ENCODE measurements at places on chromosomes 12 and 14.

GRCh38 chr12:30546121-30546520, 149.5 kb downstream of the IPO8 start:
- DNase-seq: no peak

DNA sequence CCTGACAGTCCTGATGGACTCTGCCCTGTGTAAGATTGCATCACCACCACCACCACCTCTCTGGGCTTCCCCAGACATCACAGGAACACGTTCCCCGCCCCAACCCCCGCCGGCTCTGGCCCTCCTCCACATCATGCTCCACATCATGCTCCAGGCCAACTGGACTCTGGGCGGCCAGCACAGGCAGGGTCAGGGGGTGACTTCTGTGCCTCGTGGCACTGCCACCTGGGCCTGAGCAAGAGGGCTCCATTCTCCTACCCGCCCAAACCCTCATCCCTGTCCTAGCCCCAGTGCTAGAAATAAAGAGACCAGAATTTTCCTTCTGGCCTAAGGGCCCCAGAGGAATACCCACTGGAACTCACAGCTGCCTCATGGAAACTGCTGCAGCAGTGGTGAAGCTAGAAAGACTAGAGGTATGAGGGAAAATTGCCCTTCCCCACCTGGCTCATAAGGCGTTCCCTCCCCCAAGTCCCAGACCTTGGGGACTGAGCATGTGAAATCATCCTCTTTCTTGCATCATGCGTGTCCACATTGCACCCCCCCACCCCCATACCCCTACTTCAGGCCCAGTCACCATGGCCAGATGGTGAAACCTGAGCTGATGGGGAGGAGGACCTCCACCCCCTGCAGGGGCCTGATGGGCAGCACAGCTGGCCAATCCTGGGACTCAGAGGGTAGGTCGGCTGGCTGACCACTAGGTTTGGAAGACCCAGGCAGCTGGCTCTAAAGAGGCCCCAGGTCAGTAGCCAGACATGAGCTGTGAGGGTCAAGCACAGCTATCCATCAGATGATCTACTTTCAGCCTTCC, at the start of gene INHBE:
Gene INHBE (plus strand): TSS at position 742 of the 808 bp plus-strand sequence. CDS start 230 bp downstream, outside the sequence.
- DNase-seq: no peak

DNA sequence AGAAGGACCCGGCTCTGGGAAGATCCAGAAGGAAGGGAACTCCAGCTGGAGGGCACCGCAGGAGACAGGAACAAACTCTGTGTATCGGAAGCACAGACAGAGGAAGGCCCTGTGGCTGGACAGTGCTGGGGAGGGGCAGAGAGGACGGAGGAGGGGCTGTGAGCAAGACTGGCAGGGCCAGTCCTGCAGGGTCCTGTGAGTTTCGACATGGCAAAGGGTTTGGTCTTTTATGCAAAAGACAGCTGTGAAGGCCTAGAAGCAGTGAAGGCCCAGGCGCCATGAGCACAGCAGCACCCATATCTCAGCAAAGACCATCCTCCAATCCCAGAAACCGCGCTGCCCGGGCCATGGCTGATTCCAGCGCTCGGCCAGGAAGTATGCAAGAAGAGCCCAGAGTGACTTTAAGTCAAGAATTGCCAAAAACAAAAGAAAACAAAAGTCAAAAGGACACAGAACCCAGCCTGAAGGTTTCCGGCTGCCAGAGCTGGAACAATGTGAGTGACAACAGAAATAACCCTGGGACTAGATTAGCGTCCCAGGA, 126.5 kb downstream of the NCOR2 start:
- no peak for DNase-seq

DNA sequence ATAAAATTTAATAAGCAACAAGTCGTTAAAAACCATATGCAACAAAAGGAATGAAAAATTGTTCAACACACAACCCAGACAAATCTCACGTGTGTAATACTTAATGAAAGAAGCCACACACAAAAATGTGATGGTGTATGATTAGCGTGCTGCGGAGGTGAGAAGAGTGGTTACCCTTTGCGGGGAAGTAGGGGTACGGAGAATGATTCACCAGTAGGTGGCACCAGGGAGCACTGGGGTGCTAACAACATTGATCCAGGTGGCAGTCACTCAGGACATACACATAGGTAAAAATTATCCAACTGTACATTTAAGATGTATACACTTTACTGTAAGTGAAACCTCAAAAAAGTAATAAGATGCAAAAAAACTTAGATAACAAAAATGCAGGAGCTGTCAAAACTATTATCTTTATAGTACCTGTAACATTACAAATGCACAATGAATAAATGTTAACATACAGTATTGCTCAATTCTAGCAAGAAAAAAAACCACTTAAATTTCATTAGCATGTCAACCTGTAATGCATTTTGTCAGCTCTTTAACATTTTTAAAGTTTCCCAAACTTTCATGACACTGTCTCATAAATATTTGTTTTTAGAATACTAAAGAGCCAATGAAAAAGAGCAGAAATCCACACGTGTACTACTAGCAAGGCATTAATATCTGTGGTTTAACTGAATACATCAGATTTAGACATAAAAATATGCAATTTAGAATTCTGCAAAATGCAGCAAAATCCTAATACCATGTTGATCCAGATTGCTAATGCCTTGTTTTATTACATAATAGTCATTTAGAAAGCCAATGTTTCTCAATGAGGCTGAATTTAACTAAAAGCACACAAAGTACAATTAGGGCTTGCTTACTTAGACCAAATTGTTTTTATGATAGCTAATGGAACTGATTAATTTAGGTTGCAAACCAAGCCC, 46.7 kb downstream of the TMCC3 start:
- peak; percentile 29 for DNase-seq

GRCh38 chr14:60723907-60724618, at the start of gene SIX4:
Gene SIX4, minus strand, starts transcription at chr14:60724351. Its CDS starts 277 bp downstream, at chr14:60724074.
- peak; percentile 15 for DNase-seq

DNA sequence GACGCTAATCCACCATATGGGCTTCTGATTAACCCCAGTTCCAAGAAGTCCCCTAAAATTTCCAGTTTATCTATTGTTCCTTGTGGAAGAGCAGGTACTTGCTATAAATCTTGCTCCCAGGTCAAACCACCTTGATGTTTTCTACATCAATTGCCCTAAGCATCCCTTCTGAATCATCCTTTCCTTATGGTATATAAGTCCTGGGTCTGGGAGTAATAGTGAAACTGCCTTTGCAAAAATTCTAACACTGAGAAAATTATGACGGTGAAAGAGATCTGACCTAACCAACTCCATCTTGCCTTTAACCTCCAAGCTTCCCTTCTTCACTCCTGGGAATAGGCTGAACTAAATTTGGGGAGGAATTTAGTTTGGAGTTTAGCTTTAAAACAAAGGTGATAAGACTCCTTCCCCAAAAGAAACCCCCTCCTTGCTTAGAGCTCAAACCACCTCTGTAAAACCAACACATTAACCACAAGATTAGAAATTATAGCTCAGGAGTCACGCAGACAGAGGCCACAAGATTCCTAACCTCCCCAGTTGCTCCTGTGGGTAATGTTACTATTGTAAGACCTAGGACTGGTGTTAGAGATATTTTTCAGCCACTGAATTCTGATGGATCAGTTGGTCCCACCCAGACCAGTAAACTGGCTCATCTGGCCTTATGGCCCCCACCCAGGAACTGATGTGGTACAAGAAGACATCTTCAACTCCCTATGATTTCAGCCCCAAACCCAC, 33.8 kb upstream of the DTX1 start:
- no peak for DNase-seq

DNA sequence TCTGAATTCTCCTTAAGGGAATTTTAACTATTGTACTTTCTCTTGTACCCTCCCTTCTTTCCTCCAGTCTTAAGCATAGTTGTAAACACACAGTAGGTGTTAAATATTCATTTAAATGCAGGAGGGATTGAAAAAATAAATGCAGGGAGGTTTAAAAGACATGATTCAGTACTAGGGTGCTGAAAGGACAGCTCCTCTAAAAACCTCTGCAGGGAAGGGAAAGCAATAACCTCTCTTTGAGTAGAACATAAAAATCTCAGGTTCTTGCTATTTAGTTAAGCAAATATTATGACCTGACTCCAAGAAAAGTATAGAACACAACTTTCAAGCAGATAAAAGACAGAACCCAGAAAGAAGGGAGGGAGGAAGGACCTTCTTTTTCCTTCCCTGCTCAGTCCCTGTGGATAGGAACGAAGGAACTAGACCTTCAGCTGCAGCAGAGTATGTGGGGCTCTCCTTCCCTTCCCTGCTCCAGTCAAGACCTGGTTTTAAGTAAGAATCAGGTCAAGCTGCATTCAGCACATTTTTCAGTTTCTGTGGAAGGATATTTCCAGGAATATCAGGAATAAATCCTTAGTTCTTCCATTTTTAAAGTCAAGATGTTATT, 4.7 kb downstream of the MAP3K9 start:
- no peak for DNase-seq

- no peak for DNase-seq
Observed at GRCh38 chr12:25482625-25483024, 70.5 kb downstream of the LMNTD1 start.

- no peak for DNase-seq
Observed at GRCh38 chr12:50129290-50129689, 17.3 kb downstream of the COX14 start.

DNA sequence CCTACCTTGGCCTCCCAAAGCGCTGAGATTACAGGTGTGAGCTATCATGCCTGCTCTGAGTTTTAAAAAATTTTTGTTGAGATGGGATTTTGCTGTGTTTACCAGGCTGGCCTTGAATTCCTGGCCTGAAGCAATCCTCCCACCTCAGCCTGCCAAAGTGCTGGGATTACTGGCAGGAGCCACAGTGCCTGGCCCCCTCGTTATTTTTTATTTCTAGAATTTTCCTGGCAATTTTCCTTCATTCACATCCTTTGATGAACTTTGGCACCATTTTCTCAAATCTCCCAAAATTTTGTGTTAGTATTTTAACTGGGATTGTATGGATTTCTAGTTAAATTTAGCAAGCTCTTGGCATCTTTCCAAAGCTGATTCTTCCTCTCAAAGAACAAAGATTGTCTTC, 24.6 kb upstream of the SCARB1 start:
- no peak for DNase-seq

DNA sequence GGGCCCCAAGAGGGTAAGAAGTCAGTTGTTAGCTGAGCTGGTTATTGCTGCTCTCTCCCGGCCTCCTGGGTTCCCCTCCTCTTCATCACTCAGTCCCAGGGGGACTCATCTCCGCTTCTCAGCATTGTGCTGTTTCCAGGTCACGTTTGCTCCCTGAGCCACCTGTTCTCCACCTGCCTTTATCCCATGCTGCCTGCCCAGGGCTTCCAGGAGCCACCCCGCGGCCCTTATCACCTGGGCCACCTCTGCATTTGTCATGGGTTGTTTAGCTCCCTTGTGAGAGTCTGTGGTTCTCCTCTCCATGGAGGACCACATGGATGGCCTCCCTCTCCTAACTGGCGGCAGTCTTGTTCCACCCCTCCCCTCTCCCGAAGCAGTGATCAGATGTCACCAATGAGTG, 36.0 kb downstream of the SYNDIG1L start:
- DNase-seq: no peak

- DNase-seq: no peak
Observed at GRCh38 chr12:39897315-39897714, 208.6 kb downstream of the SLC2A13 start.

DNA sequence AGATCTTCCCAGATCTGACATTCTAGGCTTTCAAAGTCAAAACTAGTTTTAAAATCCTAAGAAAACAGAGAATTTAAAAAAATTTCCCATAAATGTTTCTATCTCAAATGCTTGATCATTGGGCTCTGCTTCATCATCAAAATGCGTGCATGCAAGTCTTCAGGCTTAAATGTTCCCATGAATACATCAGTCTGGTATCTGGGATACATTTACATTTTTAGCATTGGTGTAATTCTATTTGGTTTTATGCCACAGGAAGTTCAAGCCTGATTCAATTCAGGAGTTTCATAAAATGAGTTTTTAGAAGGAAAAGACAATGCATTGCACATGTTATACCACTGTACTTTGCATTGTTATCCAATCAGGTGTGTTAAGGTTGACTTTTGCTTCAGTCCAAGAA, 336.4 kb downstream of the PCNX1 start:
- no peak for DNase-seq

GRCh38 chr12:124109760-124110159, 136.7 kb downstream of the ZNF664 start:
- DNase-seq: no peak

DNA sequence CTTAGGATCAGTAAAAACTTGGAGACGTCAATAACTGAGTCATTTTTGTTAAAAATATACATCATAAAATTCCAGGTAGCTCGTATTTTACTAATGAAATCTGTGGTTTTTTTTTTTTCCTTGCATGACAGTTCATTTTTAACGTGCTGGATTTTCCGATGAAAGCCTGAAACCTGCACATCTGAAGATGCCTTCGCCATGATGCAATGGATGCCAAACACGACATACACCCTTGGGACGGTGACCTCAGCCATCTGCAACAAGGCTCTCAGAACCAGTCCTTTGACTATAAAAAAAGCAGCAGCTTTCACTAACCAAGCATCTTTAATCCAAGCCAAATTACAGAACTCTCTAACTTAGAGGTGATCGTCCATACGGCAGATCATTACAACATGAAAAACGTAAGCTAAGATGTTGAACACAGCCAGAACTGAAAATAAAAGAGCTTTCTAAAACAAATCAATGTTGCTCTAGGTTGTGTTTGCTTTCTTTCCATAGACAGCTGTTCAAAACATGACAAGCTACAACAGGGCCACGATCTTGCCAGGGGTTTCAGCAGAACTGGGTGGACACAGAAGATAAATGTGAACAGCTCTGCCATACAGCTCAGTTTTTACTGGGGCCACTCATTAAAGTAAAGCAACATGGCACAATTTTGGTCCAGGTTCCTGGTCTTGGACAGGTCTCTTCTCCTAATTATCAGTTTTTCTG, 7.8 kb downstream of the NIN start:
- DNase-seq: no peak

- no peak for DNase-seq
Observed at GRCh38 chr14:51014086-51014485, 69.8 kb upstream of the PYGL start.

GRCh38 chr12:81588235-81589008, 170.7 kb downstream of the PPFIA2 start:
- DNase-seq: no peak

DNA sequence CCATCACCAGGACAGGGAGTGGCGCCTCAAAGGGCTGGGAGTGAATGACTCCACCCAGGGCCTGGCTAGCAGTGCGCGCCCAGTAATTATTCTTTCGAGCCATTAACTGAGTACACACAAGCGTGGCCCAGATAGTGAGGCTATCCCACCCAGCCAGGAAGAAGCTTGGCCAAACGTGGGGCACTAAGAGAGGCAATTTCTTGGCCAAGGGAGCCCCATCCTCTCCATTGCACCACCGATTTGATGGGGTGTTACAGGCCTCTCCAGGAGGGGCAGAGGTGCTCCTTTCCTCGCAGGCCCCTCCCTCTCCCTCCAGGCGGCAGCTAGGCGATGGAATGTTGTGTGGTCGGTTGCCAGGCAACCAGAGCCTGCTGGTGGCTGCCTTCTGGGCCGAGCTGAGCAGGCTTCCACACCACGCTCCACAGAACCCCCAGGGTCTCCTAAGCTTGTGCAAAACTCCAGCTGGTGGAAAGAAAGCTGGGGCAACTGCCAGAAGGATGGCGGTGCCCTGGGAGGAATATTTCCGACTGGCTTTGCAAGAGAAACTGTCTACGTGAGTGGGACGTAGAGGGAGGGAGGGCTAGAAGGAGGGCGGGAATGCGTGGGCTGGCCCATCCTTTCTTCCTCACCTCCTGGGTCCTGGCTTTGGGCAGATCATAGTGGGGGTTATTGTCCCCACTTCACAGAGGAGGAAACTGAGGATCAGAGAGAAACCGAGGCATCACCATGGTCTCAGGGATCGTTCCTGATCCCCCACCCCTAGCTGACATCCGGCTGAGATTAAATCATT, at the start of gene CFAP73:
Gene CFAP73 (plus strand): TSS at position 364 of the 790 bp plus-strand sequence. CDS start 134 bp downstream, at position 498.
- DNase-seq: no peak
